ENCODE measurements at places on chromosomes 12 and 14. TPM values are rescaled to one million over a fixed set of nuclear protein-coding genes. Genes with fewer than 3 reads are reported as not detected.

Gene MIP
- not detected for polyA plus RNA-seq

Gene SLC8B1
- 17.0 TPM for polyA plus RNA-seq

Gene HNRNPA1
- 617 TPM for polyA plus RNA-seq

Gene NEUROD4
- polyA plus RNA-seq, result not detected

Gene COCH
- 3.3 TPM for polyA plus RNA-seq

Gene SIX1
- polyA plus RNA-seq, result 0.79 TPM

Gene KCNC2
- not detected for polyA plus RNA-seq

Gene COX8C
- polyA plus RNA-seq, result not detected

Gene DNAAF2
- polyA plus RNA-seq, result 6.3 TPM

Gene IFNG-AS1
- polyA plus RNA-seq, result not detected

Gene GALNT9
- 1.0 TPM for polyA plus RNA-seq

Gene EFS
- 2.3 TPM for polyA plus RNA-seq

Gene ALDH1L2
- 3.2 TPM for polyA plus RNA-seq

Gene ART4
- polyA plus RNA-seq, result 0.74 TPM

Gene RERG
- polyA plus RNA-seq, result 3.0 TPM

Gene PRH1
- 1.3 TPM for polyA plus RNA-seq

Gene BIN2
- 1.5 TPM for polyA plus RNA-seq

Gene ZC2HC1C
- 0.88 TPM for polyA plus RNA-seq

Gene ALG10B
- polyA plus RNA-seq, result 3.4 TPM

Gene OR4E2
- not detected for polyA plus RNA-seq

Gene LRRC9
- not detected for polyA plus RNA-seq

Gene WNT1
- not detected for polyA plus RNA-seq

Gene SERPINA9
- polyA plus RNA-seq, result not detected

Gene SPIC
- not detected for polyA plus RNA-seq

Gene ZNF605
- 2.9 TPM for polyA plus RNA-seq

Gene FAM90A1
- polyA plus RNA-seq, result 0.59 TPM

Gene GLT1D1
- polyA plus RNA-seq, result 3.4 TPM

Gene SYCP3
- polyA plus RNA-seq, result 0.56 TPM

Gene GCH1
- 9.6 TPM for polyA plus RNA-seq

Gene IL31
- not detected for polyA plus RNA-seq

Gene DDIT3
- 27.4 TPM for polyA plus RNA-seq

Gene PLCZ1
- not detected for polyA plus RNA-seq

Gene KRT6A
- 9.1 TPM for polyA plus RNA-seq

Gene FGFR1OP2
- polyA plus RNA-seq, result 27.5 TPM

Gene TAS2R31
- 0.06 TPM for polyA plus RNA-seq

Gene STAB2
- polyA plus RNA-seq, result 0.90 TPM

Gene CYP27B1
- 3.0 TPM for polyA plus RNA-seq

Gene GPR68
- polyA plus RNA-seq, result 1.1 TPM

Gene CACNA2D4
- 2.0 TPM for polyA plus RNA-seq

Measured in adipose tissue (tissue), 3 donors.